NCI-H524 treated with DMSO at 0.1 percent for 48 hours (cell line): ENCODE measurements at places on chromosomes 2 and 18.

DNA sequence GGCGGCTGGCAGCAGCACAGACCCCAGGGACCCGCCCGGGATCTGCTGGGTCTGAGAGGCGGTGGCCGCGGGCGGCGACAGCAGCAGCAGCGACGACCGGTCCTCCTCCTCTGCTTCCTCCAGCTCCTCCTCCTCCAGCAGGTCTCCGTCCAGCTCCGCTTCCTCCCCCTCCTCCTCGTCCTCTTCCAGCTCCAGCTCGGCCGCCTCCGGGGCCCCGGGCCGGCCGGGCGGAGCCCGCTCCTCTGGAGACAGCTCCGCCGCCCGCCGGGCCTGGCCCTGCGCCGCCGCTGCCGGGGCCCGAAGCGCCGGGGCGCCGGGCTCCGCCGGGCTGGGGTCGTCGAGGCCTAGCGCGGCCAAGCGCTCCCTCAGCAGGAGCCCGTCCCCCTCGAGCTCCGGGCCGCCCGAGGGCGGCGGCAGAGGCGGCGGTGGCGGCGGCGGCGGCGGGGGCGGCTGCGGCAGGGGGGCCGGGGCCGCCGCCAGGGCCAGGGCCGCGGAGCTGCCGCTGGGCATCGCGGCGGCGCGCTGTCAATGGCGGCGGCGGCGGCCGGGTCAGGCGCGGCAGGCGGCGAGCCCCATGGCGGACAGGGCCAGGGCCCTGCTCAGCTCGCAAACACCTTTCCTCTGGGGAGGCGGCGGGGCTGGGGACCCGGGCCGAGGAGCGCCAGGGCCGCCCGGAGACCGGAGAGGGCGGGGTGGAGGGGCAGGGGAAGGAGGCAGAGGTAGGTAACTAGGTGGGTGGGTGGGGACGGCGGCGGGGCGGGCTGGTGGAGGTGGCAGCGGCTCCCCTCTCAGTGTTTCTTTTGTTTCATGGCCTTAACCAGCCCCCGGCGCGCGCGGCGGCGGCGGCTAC lies 445 bp downstream of the MEX3C start:
- no peak for DNase-seq

- no peak for DNase-seq
These were observed 1043.3 kb upstream of the PIK3C3 start for GRCh38 chr18:40911582-40912254.

GRCh38 chr2:99880148-99880963 lies 262.0 kb downstream of the AFF3 start:
- DNase-seq = peak; percentile 93

- DNase-seq = no peak
These were observed 132.9 kb downstream of the BCL2 start for GRCh38 chr18:63186520-63187222.

- DNase-seq = no peak
These were observed 45.5 kb downstream of the OSR1 start for GRCh38 chr2:19312949-19313348.

DNA sequence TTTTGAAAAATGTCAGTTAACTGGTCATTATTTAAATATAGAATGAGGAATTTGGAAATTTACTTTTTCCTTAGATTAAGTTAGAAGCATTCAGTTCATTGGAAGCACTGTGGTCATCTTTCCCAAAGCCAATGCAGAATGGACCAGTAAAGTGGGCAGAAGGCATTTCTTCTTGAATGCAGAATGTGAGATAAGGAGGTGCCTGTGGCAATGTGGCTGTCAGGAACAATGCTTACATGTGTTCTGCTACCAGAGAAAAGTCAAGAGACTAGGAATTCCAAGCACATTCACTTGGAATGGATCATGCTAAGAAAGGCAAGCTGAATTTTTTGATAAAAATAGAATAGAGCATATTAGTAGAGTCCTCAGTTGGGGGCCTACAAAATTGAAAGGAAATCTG lies 295.0 kb upstream of the KCNH7 start:
- no peak for DNase-seq

GRCh38 chr2:168687314-168687713 lies 115.1 kb upstream of the NOSTRIN start:
- no peak for DNase-seq

DNA sequence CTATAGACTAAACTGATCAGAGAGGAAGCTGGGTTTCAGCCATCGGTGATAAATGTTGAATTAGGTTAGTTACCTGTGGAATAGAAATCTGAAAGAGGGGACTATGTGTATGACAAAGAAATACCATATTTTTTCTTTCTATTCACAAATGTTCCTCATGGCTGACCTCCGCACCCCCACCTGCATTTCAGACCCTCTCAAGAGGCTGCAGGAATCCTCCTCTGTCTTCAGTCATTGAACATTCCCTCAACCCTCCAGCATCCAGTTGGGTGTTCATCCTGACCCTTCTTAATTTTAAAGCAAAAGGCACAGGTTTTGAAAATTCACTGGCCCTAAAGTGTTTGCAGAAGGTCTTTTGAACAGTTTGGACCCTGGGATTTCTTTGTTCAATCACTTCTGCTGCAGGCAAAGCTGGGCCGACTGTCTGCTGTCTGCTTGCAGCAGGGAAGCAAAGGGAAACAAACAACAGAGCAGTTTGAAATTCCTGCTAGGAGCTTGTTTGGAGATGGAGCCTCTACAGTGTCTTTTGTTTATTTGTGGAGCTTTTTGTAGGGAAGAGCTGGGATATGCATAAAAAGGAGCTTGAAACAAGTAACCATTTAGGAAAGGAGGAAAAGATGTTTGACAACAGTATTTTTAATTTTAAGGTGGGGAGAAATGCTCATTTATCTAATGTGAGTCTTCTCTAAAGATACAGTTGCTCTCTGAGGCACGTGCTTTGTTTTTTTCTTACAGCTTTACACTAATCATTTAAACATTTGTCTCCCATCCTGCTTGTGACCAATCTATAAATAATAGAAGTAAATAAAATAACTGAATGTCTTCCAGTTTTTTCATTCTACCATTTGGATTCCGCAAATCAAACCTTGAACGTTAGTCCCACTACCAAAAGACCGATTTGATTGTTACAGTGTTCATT lies 213.3 kb upstream of the MMADHC start:
- no peak for DNase-seq

GRCh38 chr2:60002183-60002867 lies 551.1 kb downstream of the BCL11A start:
- DNase-seq = no peak

- DNase-seq = no peak
These were observed 13.4 kb upstream of the GLS start for GRCh38 chr2:190867212-190867611.

DNA sequence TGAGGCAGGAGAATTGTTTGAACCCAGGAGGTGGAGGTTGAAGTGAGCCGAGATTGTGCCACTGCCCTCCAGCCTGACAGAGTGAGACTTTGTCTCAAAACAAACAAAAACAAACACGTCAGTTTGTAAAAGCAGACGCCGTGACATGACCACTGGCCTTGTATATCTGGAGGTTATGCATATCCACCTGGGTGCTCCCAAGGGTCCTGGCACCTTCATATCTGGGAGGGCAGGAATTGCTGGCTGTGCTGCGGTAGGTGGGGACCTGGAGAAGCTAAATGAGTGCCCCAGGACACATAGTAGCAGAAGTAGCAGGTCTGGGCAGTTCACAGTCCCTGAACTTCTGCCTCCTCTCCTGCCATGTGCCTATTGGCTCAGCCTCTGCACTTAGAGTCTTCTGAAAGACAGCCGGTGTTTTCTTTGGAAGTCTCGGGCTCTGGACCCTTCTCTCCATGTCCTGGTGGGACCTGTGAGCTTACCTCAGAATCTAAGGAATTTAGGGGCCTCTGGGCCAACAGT lies 30.9 kb upstream of the IL1R2 start:
- no peak for DNase-seq

GRCh38 chr18:12867441-12868123 lies 16.5 kb downstream of the PTPN2 start:
- DNase-seq = no peak

DNA sequence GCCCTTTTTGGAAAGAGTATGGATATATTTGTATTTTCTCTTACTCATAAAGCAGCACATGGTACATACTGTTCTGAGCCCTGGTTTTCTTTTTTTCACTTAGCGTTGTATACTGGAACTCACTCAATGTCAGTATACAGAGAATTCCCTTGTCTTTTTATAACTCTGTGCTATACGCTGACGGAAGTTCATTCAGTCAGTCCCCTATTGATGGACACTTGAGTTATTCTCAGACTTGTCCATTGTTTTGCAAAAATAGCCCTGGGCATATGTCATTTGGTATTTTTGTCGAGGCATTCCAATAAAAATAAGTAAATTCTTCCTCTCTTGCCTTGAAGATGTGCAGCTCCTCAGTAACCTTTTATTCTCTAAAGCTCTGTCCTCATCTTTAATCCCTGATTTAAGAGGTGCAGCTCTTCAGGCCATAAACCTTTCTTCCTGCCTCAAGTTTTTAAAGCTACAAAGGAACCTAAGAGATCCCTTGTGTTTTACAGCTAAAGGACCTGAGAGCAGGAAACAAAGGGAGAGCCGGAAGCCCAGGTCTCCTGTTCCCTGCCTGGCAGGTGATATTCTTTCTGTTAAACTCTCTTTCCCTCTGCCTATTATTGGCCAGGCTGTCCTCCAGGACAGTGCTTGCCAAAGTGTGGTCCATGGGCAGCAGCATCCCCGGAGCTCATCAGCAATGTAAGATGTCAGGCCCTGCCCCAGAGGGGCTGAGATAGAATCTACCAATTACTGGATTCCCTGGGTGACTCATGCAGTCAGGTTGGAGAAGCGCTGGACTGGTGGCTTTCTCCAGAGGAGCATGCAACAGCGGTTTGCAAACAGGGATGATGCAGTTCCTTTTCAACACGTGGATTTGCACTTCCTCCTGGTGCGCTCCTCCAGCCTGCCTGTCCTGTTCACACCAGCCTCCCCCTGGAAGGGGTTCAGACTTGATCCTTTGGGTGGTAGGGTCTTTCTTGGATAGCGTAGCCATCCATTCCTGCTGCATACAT lies 158.0 kb downstream of the NEDD4L start:
- DNase-seq = no peak

GRCh38 chr2:146952696-146953095 lies 892.1 kb upstream of the ACVR2A start:
- DNase-seq = no peak

GRCh38 chr2:148974095-148974494 lies 64.4 kb upstream of the LYPD6B start:
- no peak for DNase-seq

DNA sequence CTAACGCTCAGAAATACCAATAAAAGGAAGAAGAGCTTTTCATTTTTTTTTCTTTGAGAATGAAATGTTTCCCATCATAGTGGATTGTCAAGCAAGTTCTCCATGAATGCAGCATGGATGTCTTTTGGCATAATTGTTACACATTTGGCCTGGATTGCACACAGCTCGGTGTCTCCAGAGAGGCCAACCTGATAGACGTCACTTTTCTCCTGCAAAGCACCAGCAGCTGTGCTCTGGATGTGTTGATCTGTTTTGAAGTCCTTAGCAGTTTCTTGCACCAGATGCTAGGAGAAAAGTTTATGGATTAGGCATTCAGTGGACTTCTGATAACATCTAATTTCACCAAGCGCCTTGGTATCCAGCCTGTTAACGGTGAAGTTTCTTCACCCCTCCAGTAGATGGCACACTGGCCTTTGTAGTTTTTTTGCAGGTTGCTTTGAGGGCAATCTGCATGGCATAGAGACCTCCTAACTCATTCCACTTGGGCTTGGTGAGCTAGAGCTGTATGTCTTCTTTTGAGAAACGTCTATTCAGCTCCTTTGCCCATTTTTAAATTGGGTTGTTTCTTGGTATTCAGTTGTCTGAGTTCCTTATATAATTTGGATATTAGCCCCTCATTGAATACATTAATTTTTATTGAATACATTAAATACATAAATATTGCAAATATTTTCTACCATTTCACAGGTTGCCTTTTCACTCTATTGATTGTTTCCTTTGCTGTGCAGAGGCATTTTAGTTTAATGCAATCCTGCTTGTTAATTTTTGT lies 59.7 kb downstream of the PTH2R start:
- DNase-seq = peak; percentile 11

DNA sequence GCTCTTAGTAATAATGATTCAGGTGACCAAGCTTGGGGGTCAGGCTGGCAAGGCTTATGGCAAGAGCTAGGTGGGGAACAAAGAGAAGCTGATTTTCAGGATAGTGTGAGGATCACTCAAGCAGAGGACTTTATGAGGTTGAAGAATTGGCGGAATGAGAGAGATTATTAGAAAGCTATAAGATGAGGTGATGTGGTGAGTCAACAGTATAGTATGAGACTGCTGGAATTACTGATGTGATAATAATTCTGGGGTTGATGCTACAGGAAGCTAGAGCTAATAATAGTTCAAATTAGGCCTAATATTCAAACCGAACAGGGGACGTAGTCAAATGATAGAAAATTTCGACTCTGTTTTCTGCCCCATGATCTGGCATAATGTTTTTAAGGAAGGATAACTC lies 2115.3 kb upstream of the PIK3C3 start:
- no peak for DNase-seq

GRCh38 chr2:94987074-94988020 lies 38.2 kb upstream of the MAL start:
- DNase-seq = no peak

DNA sequence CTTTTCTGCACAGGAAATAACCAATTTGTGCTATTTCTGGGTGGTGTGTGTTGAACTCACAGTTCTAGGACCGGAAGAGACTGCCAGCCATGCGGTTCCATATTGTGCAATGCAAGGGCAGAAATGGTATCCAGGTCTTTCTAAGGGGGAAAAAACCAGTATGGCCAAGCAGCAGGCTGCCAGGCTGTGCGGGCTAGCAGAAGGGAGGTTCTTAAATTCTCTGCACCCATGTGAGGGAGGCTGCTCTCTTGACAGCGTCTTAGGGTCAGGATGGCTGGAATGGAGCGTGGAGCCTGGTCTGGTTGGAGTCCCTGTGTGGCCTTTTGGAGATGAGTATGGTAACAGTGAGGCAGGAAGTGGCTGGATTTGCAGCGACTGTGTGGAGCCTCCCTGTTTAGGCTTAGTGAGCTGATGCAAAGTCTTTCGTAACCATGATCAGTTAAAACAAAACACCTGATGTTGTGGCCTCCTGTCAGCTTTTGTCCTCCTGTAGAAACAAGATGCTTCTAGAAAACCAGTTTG lies 52.6 kb downstream of the NCK2 start:
- no peak for DNase-seq

- DNase-seq = no peak
These were observed 93.1 kb downstream of the SPATS2L start for GRCh38 chr2:200399636-200400035.

DNA sequence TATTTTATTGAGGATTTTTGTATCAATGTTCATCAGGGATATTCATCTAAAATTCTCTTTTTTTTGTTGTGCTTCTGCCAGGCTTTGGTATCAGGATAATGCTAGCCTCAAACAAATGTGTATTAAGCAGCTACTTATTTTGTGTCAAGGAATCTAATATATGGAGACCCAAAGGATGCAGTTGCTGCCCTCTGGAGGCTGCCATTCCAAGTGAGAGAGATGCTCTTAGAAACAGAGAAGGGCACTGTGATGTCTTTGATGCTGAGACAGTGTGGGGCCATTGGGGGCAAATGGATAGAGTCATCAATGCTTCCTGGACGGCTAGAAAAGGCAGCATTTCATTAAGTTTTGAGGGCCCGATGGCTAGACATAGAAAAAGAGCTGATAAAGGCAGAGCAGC lies 292.6 kb downstream of the SETBP1 start:
- DNase-seq = no peak
